ENCODE measurements at places on chromosomes 16 and 17. TPM values are rescaled to one million over a fixed set of nuclear protein-coding genes. Genes with fewer than 3 reads are reported as not detected.

The SEC14L5 gene
- 0.12 TPM for total RNA-seq

The CD300LG gene
- not detected for total RNA-seq

The PROCA1 gene
- 2.2 TPM for total RNA-seq

The DNAAF1 gene
- total RNA-seq = 0.43 TPM

The SYNGR2 gene
- total RNA-seq = 197 TPM

The KRT36 gene
- not detected for total RNA-seq

The GCGR gene
- total RNA-seq = 0.43 TPM

The FOXO3B gene
- total RNA-seq = 5.3 TPM

The CAMKK1 gene
- total RNA-seq = 15.7 TPM

The C17orf50 gene
- 0.42 TPM for total RNA-seq

The GRAPL gene
- not detected for total RNA-seq

The KCNH4 gene
- 0.61 TPM for total RNA-seq

The CDH8 gene
- total RNA-seq = 0.38 TPM

The CSH1 gene
- not detected for total RNA-seq

The TEKT3 gene
- not detected for total RNA-seq

The KRT33A gene
- total RNA-seq = not detected

The RAB26 gene
- total RNA-seq = 1.8 TPM

The RABEP2 gene
- 10.7 TPM for total RNA-seq

The MARCHF10 gene
- 0.27 TPM for total RNA-seq

The TAT gene
- total RNA-seq = not detected

The CACNA1G gene
- total RNA-seq = 4.6 TPM

The MPV17L gene
- 4.6 TPM for total RNA-seq

The CPHXL gene
- total RNA-seq = not detected

The PIK3R5 gene
- total RNA-seq = 0.18 TPM

The CPHXL2 gene
- total RNA-seq = not detected

The ENDOV gene
- total RNA-seq = 46.5 TPM

The NLGN2 gene
- 20.2 TPM for total RNA-seq

The GJC1 gene
- total RNA-seq = 33.3 TPM

The GSG1L gene
- total RNA-seq = not detected

The QPRT gene
- 1.1 TPM for total RNA-seq

The TNS4 gene
- 86.7 TPM for total RNA-seq

The ABCC6 gene
- 1.1 TPM for total RNA-seq

The DNAAF8 gene
- 2.0 TPM for total RNA-seq

The ANKRD40CL gene
- total RNA-seq = not detected

The SENP3 gene
- 102 TPM for total RNA-seq

The PRR15L gene
- 0.19 TPM for total RNA-seq

The GPR142 gene
- total RNA-seq = not detected

The FBXW10B gene
- 4.2 TPM for total RNA-seq

The CEP295NL gene
- 0.39 TPM for total RNA-seq

The CCDC40 gene
- 4.5 TPM for total RNA-seq

The ZNF785 gene
- not detected for total RNA-seq

The HBM gene
- total RNA-seq = not detected

All from A549 treated with CpdA at 1 μM for 4 hours (cell line).